ENCODE measurements at places on chromosomes 16 and 17.

DNA sequence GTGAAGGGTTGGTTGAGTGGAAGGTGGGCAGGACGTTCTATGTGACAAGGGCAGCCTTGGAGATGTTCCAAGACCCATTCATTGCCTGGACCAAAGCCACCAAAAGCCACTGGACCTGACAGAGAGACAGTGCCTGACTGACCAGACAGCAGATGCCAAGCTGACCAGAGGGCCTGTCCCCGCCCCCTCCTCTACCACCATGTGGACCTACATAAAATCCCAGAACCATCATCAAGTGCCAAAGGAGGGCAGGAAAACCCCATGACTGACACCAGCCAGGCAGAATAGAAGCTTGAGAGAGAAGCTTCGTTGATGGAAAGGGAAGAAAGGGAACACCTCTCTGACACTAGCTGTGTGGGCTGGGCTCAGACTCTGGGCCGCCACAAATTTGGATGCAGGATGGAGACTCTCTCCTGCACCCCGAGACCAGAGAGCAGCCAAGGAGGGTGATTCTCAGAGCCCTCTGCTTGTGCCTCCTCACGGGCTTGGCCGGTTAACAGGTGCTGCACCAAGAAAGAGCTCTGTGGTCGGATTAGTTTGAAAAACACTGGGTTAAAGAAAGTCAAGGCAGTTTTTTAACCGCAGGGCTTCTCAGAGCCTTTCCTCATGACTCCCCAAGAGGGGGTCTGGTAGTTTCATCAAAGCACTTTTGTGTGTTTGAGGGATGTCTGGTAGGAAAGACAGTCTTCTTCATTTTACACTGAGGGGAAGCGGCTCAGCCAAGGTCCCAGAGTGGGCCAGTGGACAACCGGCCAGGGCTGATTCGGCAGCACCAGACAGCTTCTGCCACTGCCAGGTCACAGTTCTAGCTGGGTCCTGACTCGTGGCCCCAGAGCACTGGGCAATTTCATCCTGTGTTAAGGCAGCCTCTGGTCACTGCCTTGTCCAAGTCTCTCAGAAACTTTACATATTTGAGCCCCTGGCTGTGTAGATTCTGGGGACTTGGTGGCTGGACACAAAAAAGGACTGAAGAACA is 1.7 kb downstream of the TNFRSF13B start:
- DNase-seq = no peak

GRCh38 chr17:18225121-18225641 is at the start of gene LLGL1:
Gene LLGL1 (plus strand): TSS chr17:18225635. CDS start chr17:18225683, 48 bp downstream.
- DNase-seq = peak; percentile 87

GRCh38 chr17:61984821-61985220 is 57.0 kb upstream of the INTS2 start:
- DNase-seq = no peak

GRCh38 chr16:46826631-46827030 is 4.3 kb downstream of the C16orf87 start:
- no peak for DNase-seq

GRCh38 chr17:39096508-39097149 is 54.8 kb downstream of the PLXDC1 start:
- no peak for DNase-seq

GRCh38 chr17:6713918-6714271 is 726 bp upstream of the SLC13A5 start:
- no peak for DNase-seq

DNA sequence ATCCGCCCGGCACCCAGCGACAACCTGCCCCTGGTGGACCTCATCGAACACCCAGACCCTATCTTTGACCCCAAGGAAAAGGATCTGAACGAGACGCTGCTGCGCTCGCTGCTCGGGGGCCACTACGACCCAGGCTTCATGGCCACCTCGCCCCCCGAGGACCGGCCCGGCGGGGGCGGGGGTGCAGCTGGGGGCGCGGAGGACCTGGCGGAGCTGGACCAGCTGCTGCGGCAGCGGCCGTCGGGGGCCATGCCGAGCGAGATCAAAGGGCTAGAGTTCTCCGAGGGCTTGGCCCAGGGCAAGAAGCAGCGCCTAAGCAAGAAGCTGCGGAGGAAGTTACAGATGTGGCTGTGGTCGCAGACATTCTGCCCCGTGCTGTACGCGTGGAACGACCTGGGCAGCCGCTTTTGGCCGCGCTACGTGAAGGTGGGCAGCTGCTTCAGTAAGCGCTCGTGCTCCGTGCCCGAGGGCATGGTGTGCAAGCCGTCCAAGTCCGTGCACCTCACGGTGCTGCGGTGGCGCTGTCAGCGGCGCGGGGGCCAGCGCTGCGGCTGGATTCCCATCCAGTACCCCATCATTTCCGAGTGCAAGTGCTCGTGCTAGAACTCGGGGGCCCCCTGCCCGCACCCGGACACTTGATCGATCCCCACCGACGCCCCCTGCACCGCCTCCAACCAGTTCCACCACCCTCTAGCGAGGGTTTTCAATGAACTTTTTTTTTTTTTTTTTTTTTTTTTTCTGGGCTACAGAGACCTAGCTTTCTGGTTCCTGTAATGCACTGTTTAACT is 1.0 kb downstream of the NOG start:
- no peak for DNase-seq

DNA sequence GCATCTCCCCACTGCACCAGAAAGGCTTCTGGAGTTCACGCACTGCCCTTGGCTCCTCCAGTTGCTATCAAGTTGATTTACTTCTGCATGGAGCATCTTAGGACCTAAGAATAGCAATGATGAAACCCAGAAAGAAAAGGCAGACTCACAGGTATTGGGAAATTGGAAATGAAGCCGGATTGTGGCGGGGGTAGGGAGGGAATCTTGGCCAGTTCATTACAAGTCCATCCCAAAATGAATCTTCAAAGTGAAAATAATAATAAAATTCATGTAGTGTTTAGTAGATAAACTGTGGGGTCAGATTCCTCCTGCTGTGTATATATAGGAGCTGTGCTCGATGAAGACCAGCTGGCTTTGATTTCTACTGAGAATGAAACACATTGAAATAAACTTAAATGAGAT is 33.7 kb downstream of the TEKT3 start:
- DNase-seq = no peak

GRCh38 chr16:54110016-54110981 is 176.3 kb downstream of the IRX3 start:
- DNase-seq = no peak

DNA sequence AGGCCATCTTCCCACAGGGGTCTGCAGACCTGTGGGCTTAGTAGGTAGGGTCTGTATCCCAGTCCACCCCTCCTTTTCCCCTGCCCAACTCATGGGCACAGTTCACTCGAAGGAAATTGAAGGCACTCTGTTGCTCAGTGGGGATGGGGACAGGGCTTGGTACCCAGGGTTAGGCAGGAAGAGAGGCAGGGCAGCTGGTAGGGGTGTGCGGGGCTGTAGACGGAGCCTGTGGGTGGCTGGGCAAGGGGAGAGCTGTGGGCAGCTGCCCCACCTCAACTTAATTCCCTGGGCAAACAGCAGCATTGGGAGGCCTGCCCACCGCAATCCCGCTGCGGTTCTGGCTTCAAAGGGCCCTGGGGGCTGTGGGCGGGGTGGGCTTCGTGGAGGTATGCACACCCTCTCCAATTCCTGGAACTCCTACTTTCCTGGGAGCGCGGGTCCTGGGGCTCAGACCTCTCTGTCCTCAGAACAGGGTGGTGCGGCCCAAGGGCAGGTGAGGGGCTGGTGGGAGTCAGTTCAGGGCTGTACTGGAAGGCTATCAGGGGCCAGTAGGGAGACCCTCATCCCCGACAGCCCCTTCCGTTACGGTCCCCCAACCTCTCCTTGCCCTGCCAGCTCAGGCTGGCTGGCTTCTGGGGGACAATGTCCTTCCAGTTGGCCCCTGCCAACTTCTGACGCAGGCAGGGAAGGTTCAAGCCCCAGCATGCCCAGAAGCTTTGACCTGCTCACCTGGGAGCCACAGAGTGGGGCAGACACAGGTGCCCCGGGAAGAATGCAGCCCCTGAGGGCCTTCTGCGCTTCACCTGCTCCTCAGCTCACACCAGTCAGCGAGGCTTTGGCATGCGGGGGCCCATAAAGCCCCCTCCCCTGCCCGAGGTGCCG is 9.1 kb downstream of the FOXJ1 start:
- no peak for DNase-seq

DNA sequence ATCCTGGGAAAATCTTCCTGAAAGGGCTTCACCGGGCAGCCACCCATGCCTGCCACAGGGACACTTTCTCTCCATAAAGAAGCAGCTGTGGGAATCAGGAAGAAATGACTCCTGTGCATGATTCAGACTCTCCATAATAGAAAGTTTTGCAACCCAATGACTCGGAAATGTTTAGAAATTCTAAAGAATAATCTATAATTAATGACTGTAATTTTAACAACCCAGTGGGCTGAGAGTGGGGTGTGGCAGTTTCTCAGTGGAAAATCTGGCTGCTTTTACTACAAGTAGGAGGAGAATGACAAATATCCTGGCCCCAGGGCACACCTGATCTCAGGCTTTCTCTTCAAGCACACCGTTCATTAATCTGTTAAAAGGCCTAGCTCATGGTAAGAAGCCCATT is 25.7 kb downstream of the IRF8 start:
- no peak for DNase-seq

GRCh38 chr17:32596628-32597027 is 109.8 kb downstream of the CDK5R1 start:
- no peak for DNase-seq

- DNase-seq = no peak
These were observed at the start of gene IRX6 for GRCh38 chr16:55323637-55324271. Gene IRX6 (plus strand): TSS chr16:55324203. CDS start chr16:55325092, 889 bp downstream.

DNA sequence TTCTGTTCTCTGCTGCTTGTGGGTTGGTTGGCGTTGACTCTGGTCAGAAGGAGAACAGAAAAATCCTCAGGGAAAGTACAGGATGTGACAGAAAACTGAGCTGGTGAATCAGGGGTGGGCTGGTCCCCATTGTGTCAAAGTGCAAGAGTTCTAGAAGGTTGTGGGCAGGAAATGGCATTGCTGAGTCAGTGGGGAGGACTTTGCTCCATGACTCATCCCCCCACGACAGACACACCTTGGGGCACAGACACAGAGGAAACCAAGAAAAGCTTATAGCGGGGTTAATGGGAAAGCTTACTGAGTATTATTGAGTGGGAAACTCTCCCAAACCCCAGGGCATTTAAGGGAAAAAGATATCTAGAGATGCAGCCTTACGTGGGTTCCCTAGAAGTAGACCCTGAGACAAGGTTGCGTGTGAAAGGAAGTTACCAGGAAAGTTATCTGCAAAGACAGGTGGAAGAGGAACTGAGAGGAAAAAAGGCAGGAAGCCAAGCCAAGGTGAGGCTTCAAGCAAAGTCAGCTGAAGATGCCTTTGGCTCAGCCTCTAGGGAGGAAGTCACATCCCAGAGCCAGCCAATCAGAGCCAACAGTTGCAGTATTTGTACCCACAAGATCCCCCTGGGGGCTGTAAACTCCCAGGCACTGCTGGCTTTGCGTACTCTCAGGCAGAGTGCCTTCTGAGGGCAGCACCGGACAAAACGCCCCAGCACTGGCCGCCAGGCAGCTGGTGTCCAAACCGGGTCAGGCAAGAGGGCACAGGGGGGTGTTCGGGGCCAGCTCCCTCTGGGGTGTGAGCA is 86.4 kb downstream of the FOXL1 start:
- DNase-seq = peak; percentile 79

GRCh38 chr16:71572497-71573116 is 4.3 kb downstream of the TAT start:
- no peak for DNase-seq

DNA sequence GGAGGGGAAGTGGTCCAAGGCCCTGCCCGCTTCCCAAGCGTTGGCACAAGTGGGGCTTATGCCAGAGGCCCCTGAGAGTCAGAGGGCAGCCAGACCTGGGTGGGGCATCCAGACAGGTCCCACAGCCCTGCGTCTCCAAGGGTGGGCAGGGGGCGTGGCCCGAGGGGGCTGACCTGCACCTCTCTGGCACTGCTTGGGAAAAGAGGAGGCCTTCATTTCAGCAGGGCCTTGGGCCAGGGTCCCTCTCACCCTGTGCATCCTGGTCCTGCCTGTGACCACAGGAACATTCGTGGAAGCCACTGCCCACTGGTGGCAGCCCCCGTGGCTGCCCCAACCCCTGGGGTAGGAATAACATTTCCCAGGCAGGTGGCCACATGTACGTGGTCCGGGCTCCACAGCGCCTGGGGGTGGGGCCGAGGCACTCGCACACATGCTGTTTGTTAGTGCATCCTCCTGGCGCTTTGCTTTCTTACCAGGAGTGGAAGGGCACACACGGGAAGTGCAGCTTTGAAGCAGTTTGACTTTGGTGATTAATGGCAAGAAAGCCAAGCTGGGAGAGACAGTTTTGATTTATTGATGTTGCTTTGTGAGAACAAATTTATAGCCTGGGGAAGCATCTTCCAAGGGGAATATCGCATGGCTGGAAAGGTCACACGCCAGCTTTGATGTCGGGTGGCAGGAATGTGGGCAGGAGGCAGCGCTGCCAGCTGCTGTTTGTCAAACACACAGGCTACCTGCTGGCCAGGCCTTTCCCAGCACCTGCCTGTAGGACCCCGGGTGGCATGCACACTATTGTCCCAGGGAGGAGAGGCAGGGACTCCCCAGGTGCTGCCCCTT is 4.3 kb downstream of the CENPX start:
- DNase-seq = no peak

- no peak for DNase-seq
These were observed 38.6 kb downstream of the FOXL1 start for GRCh38 chr16:86616906-86617305.

- DNase-seq = no peak
These were observed 3.5 kb downstream of the KDM6B start for GRCh38 chr17:7837408-7838088.

DNA sequence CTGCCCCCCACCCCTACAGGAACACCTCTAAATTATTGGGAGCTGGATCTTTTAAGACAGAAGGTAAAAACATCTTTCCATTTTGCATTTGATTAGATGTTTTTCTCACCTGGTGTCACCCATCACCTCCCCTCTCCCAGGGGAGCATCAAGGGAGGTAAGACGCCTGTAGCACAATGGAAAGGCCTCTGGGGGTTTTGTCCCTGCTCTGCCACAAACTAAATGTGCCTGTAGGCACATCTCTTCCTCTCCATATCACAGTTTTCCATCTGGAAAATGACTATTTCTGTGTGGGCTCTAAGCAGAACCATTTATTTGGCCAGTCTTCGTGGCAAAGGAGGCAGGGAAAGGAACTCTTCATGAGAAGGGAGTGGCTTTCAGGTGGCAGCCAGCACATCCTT is 76.6 kb downstream of the GNAO1 start:
- DNase-seq = no peak

GRCh38 chr17:44444735-44445105 is 55.3 kb upstream of the ITGA2B start:
- DNase-seq = no peak

- no peak for DNase-seq
These were observed 9.1 kb upstream of the KATNB1 start for GRCh38 chr16:57726433-57726947.
